ENCODE measurements at places on chromosomes 7 and 10.
A peak's percentile ranks its signal among the peaks of the same experiment; 100 is the strongest.

DNA sequence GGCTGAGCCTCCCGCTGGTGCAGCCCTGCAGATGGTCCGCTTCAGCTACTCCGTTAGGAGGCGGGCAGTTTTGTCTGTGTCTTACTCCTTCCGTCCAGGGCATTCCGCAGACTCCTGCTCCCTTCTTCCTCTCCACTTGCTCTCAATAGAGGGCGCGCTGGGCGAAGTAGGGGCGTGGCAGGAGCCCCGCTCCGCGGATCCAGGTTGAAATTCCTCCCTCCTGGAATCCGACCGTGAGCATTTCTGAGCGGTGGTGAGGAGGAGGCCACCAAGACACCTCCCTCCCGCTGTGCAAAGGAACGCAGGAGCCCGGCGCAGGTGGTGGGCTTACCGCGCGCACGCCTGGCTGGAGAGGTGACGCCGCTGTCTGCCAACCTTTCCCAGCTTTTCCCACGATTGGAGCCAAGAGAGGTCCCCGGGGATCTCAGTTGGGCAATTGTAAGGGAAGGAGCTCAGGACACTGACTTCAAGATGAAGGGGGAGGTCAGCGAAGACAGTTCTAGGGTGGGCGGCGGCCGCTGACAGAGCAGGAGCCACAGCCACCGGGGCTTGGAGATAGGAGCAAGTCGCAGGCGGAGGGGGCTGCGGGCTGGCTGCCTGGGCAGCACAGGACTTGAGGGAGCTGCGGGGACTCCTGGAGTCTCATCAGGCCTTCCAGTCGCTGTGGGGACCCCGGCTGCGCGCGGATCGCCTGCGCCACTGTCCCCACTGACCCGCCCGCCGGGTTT lies 1011.3 kb downstream of the XPNPEP1 start:
- peak; percentile 83 for DNase-seq

GRCh38 chr10:25028711-25029110 lies 12.3 kb downstream of the THNSL1 start:
- no peak for DNase-seq

- no peak for DNase-seq
Measured at GRCh38 chr10:119723161-119723560, 2.7 kb upstream of the INPP5F start.

- DNase-seq, result no peak
Measured at GRCh38 chr10:60140651-60141632, 234.6 kb upstream of the CCDC6 start.

- DNase-seq, result peak; percentile 18
Measured at GRCh38 chr10:109974504-109975191, 33.1 kb upstream of the ADD3 start.

DNA sequence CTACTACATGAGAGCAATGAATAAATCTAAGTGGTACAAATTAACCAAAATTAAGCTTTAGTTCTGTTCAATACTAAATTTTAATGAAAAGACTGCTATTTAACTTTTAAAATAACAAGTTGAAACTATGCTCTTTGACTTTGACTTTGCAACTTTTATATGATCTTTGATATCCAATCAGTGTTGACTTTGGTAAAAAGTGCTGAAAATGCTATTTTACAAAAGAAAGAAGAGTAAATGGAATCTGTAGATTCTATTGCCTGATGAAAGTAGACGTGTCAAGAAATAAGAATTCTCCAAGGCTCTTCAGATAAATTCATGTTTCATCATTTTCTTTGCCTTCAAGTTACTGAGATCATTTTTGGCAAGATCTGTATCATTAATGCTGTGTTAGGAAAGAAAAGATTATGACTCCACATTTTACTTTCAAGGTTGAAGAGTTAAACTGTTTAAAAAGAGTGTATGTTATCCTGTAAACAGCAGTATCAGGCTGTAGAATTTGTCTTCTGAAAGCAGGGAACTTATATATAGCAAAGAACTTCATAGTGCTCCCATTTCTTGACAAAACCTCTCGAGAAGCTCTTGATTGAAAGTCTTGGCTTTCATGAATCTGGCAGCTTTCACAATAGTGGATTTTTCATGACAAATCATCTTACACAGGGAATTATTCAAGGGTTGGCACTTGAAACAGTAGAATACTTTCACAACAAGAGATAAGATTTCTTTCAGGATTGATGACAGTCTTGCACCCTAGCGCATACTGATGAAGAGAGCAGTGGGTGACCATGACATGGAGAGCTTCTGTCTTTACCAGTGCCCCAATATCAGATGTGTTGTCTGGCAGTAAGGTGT lies 72.1 kb downstream of the PTEN start:
- no peak for DNase-seq

DNA sequence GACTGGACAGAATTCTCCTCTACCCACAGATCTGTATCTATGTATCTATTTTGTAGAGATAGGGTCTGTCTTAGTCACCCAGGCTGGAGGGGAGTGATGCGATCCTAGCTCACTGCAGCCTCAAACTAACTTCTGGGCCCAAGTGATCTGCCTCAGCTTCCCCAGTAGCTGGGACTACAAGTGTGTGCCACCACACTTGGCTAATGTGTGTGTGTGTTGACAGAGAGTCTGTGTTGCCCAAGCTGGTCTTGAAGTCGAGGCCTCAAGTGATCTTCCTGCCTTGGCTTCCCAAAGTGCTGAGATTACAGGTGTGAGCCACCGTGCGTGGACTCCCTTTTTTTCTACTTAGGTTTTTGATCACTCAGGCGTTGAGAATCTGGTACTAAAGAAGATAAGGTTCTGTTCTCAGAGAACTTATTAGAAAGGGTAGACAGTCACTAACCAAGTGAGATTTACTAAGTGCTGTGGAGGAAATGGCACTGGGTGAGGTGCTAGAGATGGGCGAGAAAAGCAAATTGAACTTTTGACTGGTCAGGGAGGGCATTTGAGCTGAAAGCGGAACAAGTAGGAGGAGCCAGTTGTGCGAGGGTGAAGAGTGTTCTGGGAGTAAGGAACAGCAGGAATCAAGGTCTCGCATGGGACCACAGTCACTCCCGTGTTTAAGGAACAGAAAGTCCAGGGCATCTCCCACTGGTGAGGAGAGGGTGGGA lies 18.0 kb downstream of the NDUFB2 start:
- no peak for DNase-seq

DNA sequence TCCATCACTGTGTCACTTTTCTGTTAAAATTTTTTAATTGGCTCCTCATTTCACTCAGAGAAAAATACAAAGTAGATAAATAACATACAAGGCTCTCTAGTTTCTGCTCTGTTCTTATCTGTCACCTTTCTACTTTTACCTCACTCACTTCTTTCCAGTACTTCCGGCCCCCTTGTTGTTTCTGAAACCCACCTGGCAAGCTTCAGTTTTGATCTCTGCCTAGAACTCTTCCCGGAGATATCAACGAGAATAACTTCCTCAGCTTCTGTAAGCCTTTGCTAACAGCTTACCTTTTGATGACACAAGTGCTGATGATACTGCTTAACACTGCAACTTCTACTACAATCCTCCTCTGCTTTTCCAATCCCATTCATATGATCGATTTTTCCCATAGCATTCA lies 566.2 kb downstream of the PCDH15 start:
- DNase-seq, result no peak
